ENCODE measurements at places on chromosomes 1 and 21.

DNA sequence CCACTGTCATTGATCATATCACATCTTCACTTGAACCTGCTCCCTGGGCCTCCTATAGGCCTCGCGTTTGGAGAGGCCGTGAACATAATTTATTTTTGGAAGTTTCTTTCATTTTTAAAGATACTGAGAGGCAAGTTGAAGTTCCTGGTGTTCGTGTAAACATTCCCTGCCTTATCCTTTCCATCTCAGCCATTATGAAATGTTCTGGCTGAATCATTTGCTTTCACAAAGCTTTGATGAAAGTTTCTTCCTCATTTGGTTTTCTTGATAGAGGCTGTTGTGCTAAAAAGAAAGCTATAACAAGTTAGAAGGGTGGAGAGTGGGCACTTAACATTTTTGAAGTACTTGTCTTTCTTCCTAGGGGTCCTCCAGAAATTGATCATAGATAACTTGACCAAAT, 15.5 kb downstream of the CAMTA1 start:
- DNase-seq, result no peak

GRCh38 chr21:38986406-38986805, 180.7 kb downstream of the ETS2 start:
- no peak for DNase-seq

GRCh38 chr1:213980906-213981305, 6.9 kb upstream of the PROX1 start:
- no peak for DNase-seq

GRCh38 chr1:160416369-160416768, 16.0 kb downstream of the VANGL2 start:
- DNase-seq, result no peak

DNA sequence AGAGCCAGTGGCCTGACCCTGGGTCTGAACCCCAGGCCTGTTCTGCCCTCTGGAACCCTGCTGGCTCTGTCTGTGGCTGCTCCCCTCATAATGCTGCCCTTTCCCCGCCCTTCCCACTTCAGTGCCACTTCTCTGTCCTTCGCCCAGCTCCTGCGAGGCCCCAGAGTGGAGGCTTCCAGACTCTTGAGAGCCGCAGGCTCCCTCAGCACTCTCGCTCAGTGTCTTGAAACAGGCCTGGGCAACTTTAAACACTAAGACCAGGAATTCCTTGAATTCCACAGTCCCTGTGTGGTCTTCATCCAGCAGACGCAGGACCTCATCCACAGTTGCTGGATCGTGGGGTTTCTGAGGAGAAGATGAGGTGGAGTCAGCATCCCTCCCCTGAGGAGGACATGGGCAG, 3.5 kb downstream of the CRNN start:
- DNase-seq, result no peak

DNA sequence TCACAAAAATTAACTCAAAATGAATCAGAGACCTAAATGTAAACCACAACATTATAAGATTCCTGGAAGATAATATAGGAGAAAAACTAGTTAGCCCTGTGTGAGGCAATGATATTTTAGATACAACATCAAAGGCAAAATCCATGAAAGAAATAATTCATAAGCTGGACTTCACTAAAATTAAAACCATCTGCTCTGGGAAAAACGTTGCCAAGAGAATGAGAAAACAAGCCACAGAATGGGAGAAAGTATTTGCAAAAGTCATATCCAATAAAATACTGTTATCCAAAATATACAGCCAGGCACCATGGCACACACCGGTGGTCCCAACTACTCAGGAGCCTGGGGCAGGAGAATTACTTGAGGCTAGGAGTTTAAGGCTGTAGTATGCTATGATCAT, 70.3 kb downstream of the SYF2 start:
- DNase-seq, result no peak

GRCh38 chr1:203593723-203594122, 32.9 kb upstream of the ATP2B4 start:
- peak; percentile 71 for DNase-seq

DNA sequence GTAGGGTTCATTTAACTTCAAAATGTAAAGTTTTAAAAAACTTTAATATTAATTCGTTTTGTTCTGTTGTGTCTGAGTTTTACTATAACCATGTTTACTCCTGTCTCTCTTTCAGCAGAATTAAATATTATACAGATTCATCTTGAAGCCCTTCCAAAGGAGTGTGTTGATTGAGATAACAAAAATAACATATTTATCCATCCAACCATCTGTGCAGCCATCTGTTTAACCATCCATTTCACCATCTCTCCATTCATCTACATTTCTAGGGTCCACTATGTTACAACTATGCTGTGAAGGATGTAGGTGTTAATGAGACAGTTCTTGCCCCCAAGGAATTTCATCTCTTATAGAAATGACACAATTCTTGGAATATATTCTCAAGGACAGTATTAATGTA, 36.0 kb upstream of the GNG12 start:
- DNase-seq, result no peak

DNA sequence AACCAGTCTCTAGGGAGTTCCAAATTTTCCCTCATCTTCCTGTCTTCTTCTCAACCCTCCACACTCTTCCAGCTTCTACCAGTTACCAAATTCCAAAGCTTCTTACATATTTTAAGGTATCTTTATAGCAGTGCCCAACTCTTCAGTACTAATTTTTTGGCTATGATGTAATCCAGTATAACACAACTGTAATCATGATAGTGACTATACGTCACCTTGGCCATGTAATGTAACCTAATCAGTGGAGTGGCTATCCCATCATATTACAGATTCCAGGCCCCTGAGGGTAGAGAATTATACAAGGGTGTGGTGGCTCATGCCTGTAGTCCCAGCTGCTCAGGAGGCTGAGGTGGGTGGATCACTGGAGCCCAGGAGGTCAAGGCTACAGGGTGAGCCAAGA, 143.2 kb downstream of the CLEC20A start:
- no peak for DNase-seq

GRCh38 chr1:151326619-151327222, 495 bp downstream of the PI4KB start:
- peak; percentile 71 for DNase-seq

DNA sequence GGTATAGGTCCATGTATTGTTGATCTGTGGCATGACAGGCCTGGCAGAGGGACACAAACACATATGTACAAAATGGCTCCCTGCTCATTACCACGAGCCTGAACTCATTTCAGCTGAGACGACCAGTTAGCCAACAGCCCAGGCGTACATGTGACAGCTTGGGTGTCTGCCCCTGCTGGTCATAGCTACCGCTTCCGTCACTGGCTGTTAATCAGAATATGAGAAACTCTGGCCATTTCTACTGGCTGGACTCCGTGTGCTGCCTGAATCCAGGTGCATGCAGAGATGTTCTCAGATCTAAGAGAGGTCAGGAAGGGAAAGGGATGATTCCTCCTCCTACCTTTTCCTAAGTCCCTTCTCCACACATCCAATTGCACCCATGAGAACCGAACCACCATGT, 144.5 kb downstream of the PBX1 start:
- no peak for DNase-seq

DNA sequence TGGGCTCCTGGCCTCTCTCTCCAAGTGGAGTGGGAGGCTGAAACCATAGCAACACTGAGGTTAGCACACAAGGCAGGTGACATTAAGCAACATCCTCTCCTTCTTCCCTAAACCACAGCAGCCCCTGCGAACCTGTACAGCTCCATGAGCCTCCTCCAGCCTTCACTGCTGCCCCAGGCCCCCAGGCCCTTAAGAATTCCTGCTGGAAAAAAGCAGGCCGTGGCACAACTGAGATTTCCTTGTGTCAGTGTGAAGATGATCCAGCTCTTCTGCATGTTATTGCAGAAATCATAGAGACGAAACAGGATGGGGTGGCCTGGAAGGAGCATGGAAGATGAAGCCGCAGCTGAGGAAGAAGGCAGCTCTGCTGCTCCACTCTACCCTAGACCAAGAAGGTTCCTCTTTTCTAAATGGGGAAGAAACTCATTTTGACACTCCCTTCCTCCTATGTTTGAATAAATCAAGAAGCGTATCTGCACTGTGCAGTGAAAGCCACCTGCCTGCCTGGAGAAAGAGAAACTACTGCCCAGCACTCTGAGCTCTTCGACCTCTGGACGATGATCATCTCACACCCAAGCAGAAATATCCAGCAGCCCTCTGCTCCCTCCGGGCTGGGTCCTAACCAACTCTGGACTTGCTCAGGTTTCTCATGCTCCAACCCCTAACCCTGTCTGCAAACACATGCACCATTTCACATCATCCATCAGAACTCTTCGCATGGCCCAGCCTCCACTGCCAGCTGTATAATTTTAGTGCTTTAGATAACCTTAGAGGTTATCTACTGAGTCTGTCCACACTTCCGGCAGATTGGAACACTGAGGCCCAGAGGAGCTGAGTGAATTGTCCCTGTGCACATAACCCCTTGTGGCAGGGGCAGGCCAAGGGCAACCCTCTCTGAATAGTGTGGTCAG, 20.7 kb downstream of the SH3BP5L start:
- no peak for DNase-seq

DNA sequence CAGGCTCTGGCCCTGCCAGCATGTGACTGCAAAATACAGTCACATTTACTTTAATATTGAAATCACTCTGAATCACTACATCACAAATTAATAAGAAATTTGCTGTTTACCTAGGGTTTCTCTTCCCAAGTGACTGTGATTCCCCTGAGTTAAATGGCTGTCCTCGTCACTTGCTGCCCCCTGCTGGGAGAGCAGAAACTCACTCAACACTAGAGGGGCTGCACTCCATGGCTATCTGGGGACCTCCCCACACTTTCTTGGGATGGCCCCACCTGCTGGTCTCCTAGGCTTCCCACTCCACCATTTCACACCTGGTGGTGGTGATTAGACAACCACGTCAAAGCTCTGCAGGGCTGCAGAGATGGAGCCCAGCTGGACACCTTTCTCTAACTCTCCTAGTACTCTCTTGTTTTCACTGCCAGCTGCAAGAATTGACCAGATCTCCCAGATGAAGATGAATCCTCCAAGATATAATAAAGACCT, 63.4 kb downstream of the CD2 start:
- peak; percentile 86 for DNase-seq

- DNase-seq, result peak; percentile 44
Observed at GRCh38 chr1:27527223-27527889, 37.4 kb upstream of the WASF2 start.

DNA sequence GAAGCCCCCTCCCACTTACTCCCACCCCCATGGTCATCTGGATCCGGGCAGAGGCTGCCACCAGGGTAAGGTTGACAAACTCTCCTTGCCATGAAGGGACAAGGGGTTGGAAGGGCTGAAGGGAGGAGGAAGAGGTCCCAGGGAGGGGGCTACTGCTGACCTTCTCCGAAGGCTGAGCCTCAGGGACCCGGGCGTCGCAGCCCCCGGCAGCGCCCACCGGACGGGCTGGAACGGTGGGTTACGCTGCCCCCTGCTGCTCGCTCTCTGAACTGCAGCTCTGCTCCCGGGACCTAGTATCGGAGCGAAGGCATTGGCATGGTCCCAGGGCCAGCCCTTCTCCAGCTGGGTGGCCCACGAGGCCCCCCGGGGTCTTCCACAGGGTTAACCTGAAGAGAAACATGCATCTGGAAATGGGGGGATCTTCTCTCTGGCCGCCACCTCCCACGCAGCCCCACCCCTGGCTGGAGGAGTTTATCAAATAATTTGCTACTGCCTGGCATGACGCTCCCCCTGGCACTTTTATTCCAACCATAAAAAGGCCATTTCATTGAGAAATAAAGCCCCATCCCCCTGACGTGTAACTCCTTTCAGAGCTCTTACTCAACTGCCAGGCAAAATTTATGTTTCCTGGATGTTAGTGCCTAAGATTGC, 70.4 kb upstream of the TARDBP start:
- peak; percentile 75 for DNase-seq

DNA sequence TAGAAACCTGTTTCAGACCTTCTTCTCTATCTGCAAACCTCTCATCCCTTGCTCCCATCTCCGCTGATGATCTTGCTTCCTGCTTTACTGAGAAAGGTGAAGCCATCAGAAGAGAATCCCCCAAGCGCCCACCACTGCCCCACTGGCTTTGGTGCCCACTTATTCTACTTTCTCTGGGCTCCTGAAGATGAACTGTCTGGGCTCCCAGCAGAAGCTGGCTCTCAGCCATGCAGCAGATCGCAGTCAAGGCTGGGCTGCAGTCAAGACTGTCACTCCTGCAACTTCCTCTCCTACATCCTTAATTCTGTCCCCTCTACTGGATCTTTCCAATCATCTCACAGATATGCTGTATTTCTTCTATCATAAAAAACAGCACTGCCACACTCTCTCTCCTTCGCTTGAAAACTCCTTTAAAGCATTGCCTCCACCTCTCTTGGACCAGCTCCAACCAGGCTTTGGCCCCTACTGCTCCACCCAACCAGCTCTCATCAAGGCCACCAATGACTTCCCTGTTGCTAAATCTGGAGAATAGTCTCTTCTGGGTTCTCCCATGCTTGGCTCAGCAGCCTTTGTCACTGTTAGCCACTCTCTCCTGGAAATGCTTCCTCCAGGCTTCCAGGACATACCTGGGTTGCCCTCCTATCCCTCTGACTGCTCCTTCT, 25.8 kb downstream of the TRIM62 start:
- no peak for DNase-seq

GRCh38 chr1:113488576-113489177, 98.4 kb downstream of the MAGI3 start:
- no peak for DNase-seq

DNA sequence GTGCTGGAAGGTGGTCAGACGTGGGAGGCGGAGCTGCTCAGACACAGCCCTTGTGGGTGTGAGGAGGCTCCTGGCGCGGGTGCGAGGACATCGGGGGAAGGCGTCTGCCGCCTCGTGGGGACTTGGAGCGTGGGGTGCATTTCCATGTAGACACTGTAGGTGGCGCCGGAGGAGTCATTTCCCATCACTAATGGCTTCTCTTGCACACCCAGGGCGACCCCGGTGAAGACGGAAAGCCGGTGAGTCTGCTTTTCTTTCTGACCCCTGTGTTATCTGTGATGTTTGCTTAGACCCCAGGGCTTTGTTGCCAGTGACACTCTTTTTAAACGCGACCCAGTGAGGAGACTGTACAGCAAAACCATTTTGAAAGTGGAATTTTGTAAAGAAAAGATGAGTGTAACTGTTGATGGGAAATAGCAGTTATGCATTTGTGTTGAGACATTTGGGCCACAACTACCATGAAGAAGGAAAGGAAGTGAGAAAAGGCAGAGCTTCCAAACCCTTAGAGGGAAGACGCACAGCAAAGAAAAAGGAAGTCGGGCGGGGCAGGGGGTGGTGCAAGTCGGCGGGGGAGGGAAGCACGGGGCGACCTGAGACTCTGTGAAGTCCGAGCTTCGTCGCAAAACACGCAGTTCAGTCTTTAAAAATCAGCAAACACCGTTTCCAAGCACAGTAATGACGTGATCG, 64.0 kb downstream of the SLC19A1 start:
- DNase-seq, result peak; percentile 88

DNA sequence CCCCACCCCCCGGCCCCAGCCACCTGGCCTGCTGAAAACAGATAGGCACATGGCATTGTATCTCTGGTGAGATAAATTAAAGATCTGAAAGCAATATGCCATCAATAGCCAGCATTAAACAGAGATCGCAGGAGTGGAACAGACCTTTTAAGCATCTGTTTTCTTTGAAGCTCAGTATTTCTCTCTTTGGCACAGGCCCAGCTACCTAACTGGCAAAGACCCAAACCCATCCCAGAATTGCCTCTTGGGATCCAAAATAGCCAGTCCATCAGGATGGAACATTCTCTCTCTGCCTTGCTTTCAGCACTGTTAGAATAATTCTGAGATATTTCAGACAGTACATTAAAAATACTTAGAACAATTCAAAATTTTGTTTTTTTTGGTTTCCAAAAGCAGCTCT, 46.0 kb downstream of the KCNJ6 start:
- no peak for DNase-seq

- DNase-seq, result no peak
Observed at GRCh38 chr1:111992476-111992875, 3.0 kb upstream of the KCND3 start.

- no peak for DNase-seq
Observed at GRCh38 chr1:17233675-17234320, 15.1 kb upstream of the PADI3 start.
